Placental pericyte (primary cell): ENCODE measurements at places on chromosomes 7 and 10. TPM values are rescaled to one million over a fixed set of nuclear protein-coding genes. Genes with fewer than 3 reads are reported as not detected.

Gene NPY4R2
- total RNA-seq = not detected in 2 replicates

Gene FEZF1
- total RNA-seq = not detected in 2 replicates

Gene ANLN
- total RNA-seq = 4.4 and 236 TPM in 2 replicates

Gene EIF5AL1
- 0.44 and 0.72 TPM in 2 replicates for total RNA-seq

Gene MYO3A
- total RNA-seq = not detected in 2 replicates

Gene SMARCD3
- 24.5 and 30.2 TPM in 2 replicates for total RNA-seq

Gene SERPINE1
- 1,212 and 2,489 TPM in 2 replicates for total RNA-seq

Gene NEUROG3
- total RNA-seq = not detected in 2 replicates

Gene PRLHR
- not detected in 2 replicates for total RNA-seq

Gene GHRHR
- total RNA-seq = not detected in 2 replicates

Gene ATOH7
- not detected in 2 replicates for total RNA-seq

Gene NKX2-3
- not detected in 2 replicates for total RNA-seq

Gene SLC18A3
- not detected in 2 replicates for total RNA-seq

Gene CASD1
- total RNA-seq = 8.3 and 12.9 TPM in 2 replicates

Gene HOXA6
- total RNA-seq = 0.22 and 4.3 TPM in 2 replicates

Gene DRGX
- not detected in 2 replicates for total RNA-seq

Gene TNKS2
- 41.8 and 51.1 TPM in 2 replicates for total RNA-seq

Gene HOXA9
- total RNA-seq = 14.2 and 23.2 TPM in 2 replicates

Gene ZNF804B
- total RNA-seq = not detected in 2 replicates

Gene UCMA
- total RNA-seq = not detected in 2 replicates

Gene HDAC9
- 10.3 and 15.2 TPM in 2 replicates for total RNA-seq

Gene CHCHD1
- total RNA-seq = 7.2 and 16.9 TPM in 2 replicates

Gene FOXP2
- 0.43 TPM in 1 of 2 replicates, not detected in the other for total RNA-seq

Gene RAPGEF5
- total RNA-seq = 0.29 and 0.44 TPM in 2 replicates

Gene SLC35G1
- 1.8 and 4.0 TPM in 2 replicates for total RNA-seq

Gene CTTNBP2
- total RNA-seq = 2.4 TPM in 1 of 2 replicates, not detected in the other

Gene ZDHHC6
- total RNA-seq = 21.7 and 34.6 TPM in 2 replicates

Gene PDZD7
- 0.22 and 0.57 TPM in 2 replicates for total RNA-seq

Gene SPDYE8
- total RNA-seq = not detected in 2 replicates

Gene HKDC1
- 0.14 and 2.6 TPM in 2 replicates for total RNA-seq

Gene BLNK
- not detected in 2 replicates for total RNA-seq

Gene ODAD2
- 0.22 and 1.0 TPM in 2 replicates for total RNA-seq

Gene PRTFDC1
- total RNA-seq = 11.8 and 15.6 TPM in 2 replicates

Gene NEURL1
- total RNA-seq = 0.43 and 1.5 TPM in 2 replicates

Gene CLEC2L
- total RNA-seq = not detected in 2 replicates

Gene NUTM2E
- not detected in 2 replicates for total RNA-seq

Gene DNMBP
- total RNA-seq = 26.3 and 93.5 TPM in 2 replicates

Gene LRIT1
- total RNA-seq = not detected in 2 replicates

Gene TAS2R41
- 0.29 TPM in 1 of 2 replicates, not detected in the other for total RNA-seq

Gene WASHC2A
- 35.6 and 87.3 TPM in 2 replicates for total RNA-seq

Gene SRPK2
- 37.5 and 43.3 TPM in 2 replicates for total RNA-seq

Gene CNNM1
- under 0.01 and 1.6 TPM in 2 replicates for total RNA-seq

Gene SPDYE9
- total RNA-seq = not detected in 2 replicates

Gene LRMDA
- 0.22 and 0.57 TPM in 2 replicates for total RNA-seq

Gene MACROH2A2
- 1.3 and 2.0 TPM in 2 replicates for total RNA-seq
